GM03348 (cell line): ENCODE measurements at places on chromosomes 13 and 19.

- DNase-seq: no peak
These were observed 1952.0 kb upstream of the PCDH20 start for GRCh38 chr13:63367522-63368198.

DNA sequence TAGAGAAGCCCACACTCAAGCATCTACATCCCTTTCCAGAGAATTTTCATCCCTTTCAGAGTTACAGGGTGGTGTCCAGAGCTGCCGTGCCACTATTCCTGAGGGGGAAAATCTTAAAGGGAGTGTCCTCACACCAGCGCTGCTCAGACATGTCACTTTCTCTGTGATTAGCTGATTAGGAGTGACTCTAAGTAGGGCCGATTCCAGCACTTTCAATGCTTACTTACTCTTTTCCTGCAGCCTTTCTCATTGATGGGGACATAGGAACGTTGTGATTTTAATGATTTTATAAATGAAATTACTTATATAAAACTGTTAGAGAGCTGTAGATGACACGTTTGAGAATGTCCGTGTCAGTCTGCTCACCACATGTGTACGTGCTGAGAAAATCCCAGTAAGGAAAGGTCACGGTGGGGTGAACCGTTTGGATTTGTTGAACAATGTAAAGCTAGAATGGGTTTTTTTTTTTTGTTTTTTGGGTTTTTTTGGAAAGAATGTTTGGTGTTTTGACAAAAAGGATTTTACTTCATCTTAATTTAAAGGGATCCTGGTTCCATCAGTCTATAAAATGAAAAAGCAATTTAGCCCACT, 56.6 kb upstream of the SPATA13 start:
- DNase-seq: no peak

- DNase-seq: no peak
These were observed 6.8 kb downstream of the CEACAM1 start for GRCh38 chr19:42521346-42522030.

DNA sequence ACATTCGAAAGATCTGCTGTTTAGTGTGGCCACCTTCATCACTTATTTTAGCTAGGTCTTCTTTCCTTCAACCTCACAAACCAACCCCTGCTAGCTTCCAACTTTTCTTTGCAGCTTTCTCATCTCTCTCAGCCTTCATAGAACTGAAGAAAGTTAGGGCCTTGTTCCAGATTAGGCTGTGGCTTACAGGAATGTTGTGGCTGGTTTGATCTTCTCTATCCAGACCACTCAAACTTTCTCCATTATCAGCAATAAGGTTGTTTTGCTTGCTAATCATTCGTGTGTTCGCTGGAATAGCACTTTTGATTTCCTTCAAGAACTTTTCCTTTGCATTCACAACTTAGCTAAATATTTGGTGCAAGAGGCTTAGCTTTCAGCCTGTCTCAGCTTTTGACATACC, 44.7 kb downstream of the CARS2 start:
- DNase-seq: no peak

- DNase-seq: no peak
These were observed 61.0 kb downstream of the TPT1 start for GRCh38 chr13:45280011-45280410.

DNA sequence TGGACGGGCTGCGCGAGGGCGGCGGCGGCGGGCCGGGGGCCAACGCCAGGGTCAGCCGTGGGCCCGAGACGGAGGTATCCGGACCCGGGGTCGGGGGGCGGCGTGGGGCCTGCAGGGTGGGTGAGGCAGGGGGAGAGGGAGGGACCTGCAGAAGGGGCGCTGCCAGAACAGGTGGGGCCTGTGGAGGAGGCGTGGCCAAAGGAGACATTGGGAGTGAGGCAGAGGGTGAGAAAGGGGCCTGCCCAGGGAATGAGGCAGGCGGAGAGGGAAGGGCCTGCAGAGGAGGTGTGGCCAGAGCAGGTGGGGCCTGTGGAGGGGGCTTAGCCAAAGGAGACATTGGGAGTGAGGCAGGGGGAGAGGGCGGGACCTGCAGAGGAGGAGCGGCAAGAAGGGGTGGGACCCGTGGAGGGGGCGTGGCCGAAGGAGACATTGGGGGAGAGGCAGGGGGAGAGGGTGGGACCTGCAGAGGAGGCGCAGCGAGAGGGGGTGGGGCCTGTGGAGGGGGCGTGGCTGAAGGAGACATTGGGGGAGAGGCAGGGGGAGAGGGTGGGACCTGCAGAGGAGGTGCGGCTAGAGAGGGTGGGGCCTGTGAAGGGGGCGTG, 4.2 kb downstream of the PRR36 start:
- no peak for DNase-seq

DNA sequence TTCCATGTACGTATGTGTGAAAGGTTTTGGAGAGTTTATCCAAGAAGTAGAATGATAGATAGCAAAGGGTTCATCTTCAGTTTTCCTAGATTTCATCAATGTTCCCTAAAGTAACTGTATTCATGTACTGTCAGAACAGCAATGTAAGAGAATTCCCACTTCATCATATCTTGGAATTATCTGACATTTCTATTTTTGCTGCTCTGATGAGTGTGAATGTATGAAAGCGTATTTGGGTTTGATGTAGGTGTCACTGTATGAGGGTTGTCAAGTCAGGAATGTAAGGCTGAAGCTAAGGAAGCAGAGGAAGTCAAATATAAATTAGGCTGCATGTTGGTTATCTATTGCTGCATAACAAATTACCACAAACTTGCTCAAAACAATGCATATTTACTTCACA, 7.2 kb upstream of the KATNAL1 start:
- no peak for DNase-seq
